SIG-M5 (cell line): ENCODE measurements at places on chromosomes 16 and 17.

DNA sequence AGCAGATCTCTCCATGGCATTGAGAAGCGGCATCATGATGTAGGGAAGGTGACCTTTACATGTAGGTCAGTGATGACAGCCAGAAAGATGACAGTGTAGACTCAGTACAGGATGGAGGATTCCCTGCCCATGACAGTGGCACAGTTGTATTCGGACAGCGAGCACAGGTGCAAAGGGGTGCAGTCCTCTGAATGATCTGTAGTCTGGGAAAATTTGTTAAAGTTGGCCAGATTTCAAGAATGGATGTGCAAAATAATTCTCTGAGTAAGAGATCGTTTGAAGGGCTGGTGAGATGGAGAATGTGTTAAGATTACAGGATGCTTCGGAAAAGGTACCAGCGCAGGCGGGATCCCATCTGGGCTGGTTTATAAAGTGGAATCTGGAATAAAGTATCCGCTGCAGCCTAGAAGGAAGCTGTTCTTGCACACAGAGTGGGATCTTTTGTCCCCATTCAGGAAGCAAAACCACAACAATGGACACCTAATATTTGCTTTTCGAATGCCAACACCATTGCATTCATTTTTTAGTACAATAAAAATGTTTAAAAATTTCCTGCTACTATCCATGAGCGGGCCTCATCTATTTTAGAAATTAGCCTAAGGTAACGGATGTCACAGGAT, 101.2 kb downstream of the RPTOR start:
- DNase-seq = no peak

DNA sequence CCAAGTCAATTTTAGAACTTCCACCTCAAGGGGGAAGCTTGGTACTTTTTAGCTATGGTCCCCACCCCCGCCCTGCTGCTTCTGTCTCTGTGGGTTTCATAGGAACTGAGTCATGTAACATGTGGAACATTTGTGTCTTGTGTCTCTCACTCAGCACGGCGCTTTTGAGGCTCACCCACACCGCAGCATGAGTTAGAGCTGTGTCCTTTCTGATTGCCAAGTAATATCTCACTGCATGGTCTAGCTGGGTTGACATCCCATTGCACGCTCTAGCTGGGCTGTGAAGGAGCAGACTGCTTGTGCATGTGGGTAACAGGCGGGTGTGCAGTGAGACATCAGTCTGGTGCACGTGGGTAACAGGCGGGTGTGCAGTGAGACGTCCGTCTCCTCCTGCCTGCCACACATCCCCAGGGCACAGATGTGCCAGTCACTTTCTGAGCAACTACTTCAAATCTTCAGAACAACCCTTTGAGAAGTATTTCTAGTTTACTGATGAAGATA, 26.4 kb upstream of the SLC7A5 start:
- peak; percentile 44 for DNase-seq

GRCh38 chr17:61495161-61495857, 43.1 kb downstream of the TBX4 start:
- no peak for DNase-seq

DNA sequence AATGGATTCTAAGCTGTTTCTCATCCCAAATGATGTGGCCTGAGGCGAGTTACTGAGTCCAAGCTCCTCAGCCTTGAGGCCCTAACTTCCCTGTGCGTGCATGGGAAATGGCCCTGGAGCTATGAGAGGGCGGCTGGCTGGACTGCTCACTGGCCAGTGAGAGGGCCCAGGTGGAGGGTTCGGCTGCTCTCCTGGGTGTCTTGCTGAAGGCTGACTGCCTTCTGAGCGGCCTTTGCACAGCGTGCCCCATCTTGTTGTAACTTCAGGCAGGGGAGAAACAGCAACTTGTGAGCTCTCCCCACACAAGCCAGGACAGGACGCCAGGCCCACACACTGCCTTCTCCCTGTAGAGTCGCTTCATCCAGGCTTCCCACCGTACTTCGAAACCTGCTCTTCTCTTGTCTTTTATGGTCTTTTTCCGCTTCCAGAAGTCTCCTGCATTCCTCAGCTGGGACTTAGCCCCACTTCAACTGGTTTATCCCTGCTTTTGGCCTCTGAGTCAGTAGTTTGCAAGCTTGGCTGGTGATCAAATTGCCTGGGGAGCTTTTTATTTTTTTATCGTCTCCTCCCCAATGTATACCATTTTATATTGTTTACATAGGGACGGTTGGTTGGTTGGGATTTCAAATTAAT, 13.3 kb downstream of the CDH3 start:
- DNase-seq = no peak

DNA sequence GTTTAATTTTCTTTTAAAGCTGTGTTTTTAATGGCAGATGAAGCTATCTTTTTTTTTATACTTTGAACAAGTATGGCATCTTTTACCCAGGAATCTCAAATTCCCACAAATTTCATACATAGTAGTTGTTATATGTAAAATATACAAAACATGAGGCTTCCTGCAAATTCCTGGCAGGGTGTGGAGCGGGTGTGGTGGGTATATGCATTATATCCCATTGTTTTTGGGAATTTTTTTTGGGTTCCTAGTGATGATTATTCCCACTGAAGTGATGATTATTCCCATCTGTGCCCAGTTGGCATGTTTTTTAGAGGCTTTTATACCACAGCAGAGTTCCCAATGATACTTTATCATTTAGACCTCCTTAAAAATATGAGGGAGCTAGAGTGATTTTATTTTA, 320.4 kb downstream of the ZFHX3 start:
- DNase-seq = no peak

GRCh38 chr17:38536661-38537060, 69.1 kb downstream of the SRCIN1 start:
- no peak for DNase-seq

DNA sequence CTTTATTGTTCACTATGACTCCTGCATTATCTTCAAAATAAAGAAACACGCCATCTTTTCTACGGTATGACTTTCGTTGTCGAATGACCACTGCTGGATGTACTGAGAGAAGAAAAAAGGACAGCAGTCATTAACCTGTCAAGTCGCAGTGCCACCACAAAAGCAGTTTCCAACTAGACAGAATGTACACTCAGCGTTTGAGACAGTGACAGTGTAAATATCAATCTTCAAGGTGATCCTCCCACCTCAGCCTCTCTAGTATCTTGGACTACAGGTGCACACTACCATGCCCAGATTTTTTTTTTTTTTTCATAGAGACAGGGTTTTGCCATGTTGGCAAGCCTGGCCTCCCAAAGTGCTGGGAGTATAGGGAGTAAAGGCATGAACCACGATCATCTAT, 3.1 kb downstream of the RPL23 start:
- DNase-seq = no peak

DNA sequence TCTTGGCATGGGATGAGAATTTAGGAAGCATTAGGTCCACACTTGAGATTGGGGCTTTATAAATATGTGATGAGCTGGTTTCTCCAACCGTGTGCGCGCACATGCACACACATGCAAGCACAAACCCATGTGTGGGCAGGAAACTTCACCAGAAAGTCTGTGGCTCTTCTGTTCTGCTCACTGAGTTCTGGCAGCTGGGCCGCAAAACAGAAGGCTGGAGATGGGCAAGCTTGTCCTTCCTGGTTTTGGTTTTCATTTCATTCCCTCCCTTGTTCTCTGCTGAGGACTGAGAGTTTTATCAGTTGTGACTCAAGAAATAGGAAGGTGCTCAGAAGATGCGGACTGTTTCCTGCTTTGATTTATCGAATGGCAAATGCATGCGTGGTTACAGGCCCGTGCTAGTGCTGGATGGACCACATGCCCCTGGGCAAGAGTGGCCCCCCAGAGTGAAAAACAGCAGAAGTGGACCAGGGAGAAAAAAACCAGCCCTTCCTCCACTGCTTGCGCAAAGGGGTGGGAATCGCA, 14.1 kb downstream of the MAP3K14 start:
- DNase-seq = no peak

DNA sequence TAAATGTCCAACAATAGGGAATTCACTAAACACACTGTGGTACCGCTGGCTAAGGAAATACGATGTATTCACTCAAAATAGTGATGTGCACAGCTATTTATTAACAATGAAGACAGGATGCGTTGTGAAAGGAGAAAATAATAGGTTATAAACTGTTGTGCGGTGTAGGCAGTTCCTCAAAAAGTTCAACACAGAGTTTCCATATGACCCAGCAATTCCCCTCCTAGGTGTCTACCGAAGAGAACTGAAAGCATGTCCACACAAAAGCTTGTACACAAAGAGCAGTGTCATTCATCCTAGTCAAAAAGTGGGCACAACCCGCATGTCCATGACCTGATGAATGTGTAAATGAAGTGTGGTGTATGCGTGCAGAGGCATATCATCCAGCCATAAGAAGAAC, 1.2 kb upstream of the CES1 start:
- DNase-seq = peak; percentile 79

GRCh38 chr16:976389-976931, 5.1 kb upstream of the SOX8 start:
- DNase-seq = no peak

DNA sequence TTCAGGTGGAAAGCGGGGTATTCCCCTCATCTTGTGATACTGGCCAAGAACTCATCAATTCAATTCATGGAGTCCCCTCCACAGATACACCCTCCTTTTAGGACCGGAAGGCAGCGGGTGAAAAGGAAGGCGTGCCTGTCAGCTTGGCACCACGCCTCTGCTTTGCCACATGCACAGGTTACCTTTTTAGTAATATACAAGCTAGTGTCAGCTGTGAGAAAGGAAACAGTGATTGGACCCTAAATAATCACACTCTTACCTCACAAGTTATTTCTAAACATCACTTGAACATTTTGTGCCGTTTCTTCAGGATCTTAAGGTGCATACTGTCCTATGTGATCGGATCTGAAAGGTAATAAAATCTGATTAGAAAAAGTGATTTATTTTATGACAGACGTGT, 15.7 kb downstream of the ZDHHC7 start:
- no peak for DNase-seq

DNA sequence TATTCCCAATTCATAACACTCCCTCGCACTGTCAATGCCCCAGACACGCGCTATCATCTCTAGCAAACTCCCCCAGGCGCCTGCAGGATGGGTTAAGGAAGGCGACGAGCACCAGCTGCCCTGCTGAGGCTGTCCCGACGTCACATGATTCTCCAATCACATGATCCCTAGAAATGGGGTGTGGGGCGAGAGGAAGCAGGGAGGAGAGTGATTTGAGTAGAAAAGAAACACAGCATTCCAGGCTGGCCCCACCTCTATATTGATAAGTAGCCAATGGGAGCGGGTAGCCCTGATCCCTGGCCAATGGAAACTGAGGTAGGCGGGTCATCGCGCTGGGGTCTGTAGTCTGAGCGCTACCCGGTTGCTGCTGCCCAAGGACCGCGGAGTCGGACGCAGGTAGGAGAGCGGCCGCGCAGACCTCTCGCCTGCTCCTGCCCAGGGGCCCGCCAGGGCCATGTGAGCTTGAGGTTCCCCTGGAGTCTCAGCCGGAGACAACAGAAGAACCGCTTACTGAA, at the start of gene GRN:
GRN (plus strand) TSS at position 364 of the 515 bp plus-strand sequence. CDS start 3,863 bp downstream, outside the sequence.
- DNase-seq = peak; percentile 65

DNA sequence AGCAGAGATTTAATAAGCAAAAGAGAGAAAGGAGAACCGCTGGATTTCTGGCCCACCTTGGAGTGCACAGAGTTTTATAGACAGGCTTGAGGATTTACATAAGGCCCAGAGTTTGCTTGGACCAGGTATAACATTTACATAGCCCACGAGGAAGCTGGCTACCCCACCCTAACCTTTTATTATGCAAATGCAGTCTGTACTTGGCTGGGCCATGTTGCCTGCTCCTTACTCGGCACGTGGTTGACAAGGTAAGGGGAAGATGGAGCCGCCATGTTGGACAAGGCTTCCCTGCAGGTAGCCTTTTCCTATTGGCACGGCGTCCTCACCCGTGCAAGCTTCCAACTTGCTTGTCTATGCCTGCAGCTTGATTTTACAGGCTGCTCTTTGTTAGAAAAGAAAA, 35.2 kb upstream of the HS3ST3A1 start:
- DNase-seq = no peak

DNA sequence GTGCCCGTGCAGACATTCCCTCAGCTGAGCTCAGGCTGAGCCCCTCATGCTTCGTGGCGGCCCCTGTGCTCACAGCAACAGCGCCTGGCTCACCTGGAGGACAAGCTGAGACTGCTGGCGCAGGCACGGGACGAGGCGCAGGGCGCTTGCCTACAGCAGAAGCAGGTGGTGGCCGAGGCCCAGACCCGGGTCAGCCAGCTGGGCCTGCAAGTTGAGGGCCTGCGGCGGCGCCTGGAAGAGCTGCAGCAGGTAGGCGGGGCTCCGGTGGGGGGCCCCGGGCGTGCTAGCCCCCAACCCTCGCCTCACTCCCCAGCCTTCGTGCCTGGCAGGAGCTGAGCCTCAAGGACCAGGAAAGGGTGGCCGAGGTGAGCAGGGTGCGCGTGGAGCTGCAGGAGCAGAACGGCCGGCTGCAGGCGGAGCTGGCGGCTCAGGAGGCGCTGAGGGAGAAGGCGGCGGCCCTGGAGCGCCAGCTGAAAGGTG, 1.4 kb upstream of the RAC3 start:
- no peak for DNase-seq

GRCh38 chr17:81687770-81688541, 4.1 kb downstream of the HGS start:
- no peak for DNase-seq

DNA sequence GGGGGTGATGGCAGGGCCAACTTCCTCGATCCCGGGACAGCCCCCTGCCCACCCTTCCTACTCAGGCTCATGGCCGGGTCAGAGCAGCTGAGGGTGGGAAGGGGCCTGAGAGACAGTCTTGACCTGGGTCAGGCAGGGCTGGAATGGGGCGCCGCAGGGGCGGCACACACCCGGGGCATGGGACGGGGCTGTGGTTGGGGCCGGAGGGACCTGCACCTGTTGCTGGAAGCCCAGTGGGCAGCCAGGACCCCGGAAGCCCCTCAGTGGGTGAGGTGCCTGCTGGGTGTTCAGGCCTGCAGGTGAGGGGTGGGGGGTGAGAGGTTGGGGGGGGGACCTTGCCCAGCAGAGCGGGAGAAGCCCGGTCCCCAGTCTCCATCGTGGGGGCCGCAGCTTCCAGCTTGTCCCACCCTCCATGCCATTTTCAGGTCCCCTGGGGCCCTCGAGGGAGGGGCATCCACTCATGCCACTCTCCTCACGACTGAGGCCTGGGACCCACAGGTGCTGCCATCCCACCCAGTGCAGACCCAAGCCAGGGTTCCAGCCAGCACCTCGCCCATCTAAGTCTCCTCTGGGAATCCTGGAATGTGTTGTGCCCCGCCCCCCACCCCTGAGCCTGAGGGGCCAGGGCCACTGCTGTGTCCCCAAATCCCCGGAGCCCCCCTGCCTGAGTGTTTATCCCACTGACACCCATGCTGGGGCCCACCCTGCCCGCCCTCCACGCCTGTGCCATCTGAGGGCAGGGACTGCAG, 43.4 kb upstream of the ACSF3 start:
- DNase-seq = no peak

GRCh38 chr16:89395150-89396142, 94.9 kb downstream of the ANKRD11 start:
- no peak for DNase-seq
